Stimulated activated CD8-positive, alpha-beta memory T cell treated with anti-CD3 and anti-CD28 coated beads, Interleukin-7, amount 100 ng/mL, for 48 hours (primary cell): ENCODE measurements at places on chromosomes 3 and 15.

DNA sequence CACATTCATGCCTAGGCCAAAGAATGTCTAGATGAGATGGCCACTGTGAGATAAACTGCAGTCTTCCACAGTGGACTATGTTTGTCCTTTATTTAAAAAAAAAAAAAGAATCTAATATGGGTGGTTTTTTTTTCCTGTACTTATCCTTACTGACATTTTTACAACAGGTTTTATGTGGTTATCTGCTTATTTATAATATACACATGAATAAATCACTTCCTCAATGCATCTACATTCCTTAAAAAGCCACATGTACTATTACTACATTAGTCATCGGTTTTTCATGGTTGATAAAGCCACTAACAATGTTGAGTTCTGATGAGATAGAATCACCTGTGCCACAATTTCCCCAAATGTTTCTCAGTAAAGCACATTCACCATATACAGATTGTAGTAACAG is 341.3 kb upstream of the THBS1 start:
- no peak for DNase-seq

- no peak for DNase-seq
Observed at GRCh38 chr3:47404955-47405790, 24.4 kb downstream of the PTPN23 start.

GRCh38 chr15:77709135-77709886 is 76.6 kb upstream of the LINGO1 start:
- no peak for DNase-seq

DNA sequence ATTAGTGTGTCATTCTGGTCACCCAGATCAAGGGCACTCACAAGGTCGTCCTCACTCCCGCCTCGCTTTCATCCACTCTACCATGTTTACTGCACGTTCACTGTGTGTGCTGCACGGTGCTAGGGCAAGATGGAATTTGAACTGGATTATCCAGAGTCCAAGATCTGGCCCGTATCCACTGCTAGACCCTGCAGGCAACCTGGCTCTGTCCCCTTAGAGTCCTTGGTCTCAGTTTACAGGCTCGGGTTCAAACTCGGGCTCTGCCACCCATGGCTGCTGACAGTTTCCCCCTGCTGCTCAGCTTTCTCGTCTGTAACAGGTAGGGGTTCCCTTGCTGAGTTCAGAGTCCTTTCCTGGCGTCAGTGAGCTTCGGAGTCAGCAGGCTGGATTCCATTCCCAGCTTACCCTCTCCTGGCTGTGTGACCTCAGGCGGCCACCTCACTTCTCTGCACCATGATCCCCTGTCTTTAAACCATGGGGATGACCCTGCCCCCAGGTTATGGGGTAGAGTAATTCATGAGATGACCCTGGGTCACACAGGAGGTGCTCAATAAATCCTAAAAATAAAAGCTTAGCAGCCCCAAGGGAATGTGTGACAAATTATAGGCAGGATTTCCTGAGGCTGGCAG is 79.6 kb upstream of the SLC6A6 start:
- no peak for DNase-seq

DNA sequence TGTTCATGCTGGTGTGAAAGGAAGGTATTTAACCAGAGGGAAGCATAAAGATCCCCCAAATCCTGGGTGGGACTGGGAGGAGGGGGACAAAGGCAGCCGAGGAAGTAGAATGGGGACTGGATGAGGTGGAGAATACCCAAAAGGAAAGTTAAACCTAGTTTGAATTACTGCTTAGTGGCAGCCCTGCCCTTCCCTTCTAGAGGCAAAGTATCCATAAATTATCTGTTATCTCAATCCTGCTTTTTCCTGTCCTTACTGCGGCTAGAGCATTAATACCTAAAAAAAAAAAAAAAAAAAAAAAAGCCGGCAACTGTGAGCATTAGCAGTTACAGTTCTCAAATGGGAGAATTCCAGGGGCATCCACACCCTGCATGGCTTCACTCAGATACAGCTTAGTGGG is 139.0 kb downstream of the RYR3 start:
- DNase-seq: no peak

GRCh38 chr15:77538793-77539497 is 93.8 kb downstream of the LINGO1 start:
- no peak for DNase-seq

DNA sequence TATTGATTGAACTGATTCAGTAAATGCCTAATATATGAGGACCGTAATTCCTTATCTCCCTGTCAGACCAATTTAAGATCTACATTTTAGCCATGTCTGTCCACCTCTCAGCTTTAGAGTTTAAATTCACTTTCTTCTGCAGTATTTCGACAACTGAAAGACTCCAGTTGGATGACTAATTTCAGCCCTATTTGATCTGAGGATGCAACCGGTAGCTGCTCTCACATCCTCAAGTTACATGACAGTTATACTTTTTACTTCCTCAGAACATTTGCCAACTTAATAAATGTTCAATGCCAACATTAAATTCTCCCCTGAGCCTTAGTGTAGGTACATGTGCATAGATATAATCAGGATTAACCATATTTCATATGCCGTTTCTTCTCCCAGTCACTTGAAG is 2.5 kb upstream of the HHLA2 start:
- DNase-seq: no peak

DNA sequence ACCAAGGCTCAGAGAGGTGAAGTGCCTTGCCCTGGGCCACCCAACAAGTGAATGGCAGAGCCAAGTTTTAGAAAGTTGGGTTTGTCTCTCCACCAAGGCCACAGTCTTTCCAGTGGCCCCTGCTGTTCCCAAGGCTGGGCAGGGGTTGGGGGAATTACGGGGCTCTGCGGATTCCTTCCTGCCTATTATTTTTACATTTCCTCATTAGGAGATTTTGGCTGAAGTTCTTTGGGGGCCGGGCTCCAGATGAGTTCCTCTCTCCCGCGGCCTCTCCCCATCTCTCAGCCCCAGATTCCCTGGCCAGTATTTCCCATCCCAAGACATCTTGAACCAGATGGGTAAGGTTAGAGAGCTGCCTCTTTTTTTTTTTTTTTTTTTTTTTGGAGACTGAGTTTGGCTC is 44.0 kb upstream of the SMAD6 start:
- no peak for DNase-seq

DNA sequence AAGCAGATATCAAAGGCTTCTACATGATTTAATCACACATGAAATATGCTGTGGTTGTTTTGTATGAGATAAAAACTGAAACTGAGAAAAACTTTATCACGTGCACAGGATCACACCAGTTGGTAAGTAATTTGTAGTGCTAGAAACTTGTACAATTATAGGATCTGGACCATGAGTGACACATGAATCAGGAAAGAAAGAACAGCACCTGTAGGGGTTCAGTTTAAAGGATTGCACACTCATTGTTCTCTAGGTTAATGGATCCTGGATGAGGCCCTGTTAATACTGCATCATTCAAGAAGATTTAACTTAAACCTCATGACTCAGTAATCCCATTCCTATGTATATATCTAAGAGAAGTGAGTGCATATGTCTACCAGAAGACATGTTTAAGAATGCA is 87.9 kb downstream of the STT3B start:
- DNase-seq: no peak

GRCh38 chr3:139353920-139354556 is 10.2 kb downstream of the MRPS22 start:
- DNase-seq: no peak

GRCh38 chr15:39934397-39935071 is 619 bp downstream of the EIF2AK4 start:
- DNase-seq: no peak
